ENCODE measurements at places on chromosomes 13 and 19.
A peak's percentile ranks its signal among the peaks of the same experiment; 100 is the strongest.

- DNase-seq, result no peak
These were observed 99.0 kb upstream of the MRI1 start for GRCh38 chr19:13665125-13665905.

GRCh38 chr13:38826182-38826813 lies 139.4 kb downstream of the FREM2 start:
- no peak for DNase-seq

DNA sequence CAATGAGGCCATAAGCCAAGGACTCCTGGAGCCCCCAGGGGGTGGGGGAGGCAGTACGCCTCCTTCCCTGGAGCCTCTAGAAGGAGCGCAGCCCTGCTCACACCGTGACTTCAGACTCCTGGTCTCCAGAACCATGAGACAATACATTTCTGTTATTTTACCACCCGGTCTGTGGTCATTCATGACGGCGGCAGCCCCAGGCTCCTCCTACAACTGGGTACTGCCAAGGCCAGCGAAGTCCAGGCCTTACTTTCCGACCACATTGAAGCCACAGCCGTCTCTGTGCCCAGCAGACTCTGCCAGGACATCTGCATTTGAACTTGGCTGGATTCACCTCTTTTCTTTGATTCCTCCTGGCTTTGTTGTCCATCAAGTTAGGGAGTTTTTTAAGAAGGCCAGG lies 10.5 kb downstream of the GNG7 start:
- no peak for DNase-seq

- DNase-seq, result no peak
These were observed 330.1 kb downstream of the UQCRFS1 start for GRCh38 chr19:28882818-28883217.

DNA sequence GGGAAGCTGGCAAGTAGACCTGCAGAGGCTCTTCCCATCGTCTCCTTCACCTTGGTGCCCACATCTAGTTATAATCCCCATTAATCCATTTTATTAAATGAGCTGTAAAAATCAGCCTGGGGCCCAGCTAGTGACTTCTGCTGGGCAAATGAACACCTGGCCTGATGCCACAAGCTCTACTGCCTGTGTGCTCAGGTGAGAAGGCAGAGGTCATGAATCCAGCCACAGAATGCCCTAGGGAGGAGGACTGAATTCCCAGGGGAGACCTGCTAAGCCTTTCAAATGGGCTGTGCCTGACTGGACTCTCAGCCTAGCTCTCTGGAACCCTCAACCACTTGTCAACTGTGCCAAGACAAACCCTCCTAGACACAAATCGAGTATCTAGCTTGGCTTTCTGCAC lies 74.0 kb downstream of the PDS5B start:
- no peak for DNase-seq

GRCh38 chr13:67225252-67226159 lies 4.6 kb downstream of the PCDH9 start:
- no peak for DNase-seq

DNA sequence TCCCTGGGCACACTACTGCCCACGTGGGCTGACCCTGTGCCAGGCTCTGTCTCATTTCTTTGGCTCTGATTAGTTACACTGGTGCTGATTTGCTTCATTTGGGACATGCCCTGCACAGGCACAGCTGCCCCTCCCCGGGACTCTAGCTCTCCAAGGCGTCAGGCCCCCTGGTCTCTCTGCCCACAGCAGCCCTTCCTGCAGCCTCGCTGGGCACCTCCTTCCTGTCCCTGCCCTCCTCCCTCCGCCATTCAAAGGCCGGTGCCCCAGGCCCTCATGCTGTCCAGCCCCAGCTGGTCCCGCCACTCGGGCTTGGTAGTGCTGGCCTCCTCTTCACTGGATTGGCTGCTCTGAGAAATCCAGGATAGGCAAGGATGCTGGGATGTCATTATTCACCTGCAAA lies 73.1 kb downstream of the ERICH6B start:
- DNase-seq, result no peak

- peak; percentile 84 for DNase-seq
These were observed 864 bp downstream of the FTL start for GRCh38 chr19:48965806-48966540.

GRCh38 chr13:89920461-89920860 lies 1427.0 kb upstream of the MIR17HG start:
- no peak for DNase-seq

GRCh38 chr13:89750371-89750770 lies 1597.1 kb upstream of the MIR17HG start:
- DNase-seq, result no peak

- DNase-seq, result no peak
These were observed 137.7 kb downstream of the COL4A1 start for GRCh38 chr13:110168999-110169933.

DNA sequence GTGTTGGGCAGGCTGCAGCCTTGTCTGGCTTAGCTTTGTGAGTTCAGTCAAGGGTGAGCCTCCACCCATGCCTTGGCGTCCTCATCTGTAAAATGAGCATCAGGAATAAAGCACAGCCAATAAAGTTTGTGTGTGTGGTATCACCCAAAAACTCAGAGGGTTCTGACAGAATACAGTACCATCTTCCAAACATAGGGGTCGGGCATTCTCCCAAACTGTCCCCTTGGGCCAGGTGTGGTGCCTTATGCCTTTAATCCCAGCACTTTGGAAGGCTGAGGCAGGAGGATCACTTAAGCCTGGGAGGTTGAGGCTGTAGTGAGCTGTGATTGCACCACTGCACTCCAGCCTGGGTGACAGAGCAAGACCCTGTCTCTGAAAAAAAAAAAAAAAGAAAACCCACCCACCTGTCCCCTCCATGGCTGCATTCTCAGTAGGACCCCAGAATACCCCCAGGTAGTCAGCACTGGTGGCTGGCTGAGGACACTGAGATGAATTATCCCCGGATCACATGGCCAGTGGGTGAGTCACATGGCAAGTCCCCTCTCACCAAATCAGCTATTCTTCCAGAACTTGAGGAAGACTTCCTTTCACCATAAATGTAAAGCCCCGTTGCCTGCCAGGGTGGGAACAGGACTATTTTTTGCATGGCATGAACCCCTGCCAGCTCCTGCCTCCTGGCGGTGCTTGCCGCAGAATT lies 18.6 kb downstream of the POP4 start:
- DNase-seq, result no peak

- no peak for DNase-seq
These were observed 15.4 kb downstream of the SHISA2 start for GRCh38 chr13:26036383-26036782.

DNA sequence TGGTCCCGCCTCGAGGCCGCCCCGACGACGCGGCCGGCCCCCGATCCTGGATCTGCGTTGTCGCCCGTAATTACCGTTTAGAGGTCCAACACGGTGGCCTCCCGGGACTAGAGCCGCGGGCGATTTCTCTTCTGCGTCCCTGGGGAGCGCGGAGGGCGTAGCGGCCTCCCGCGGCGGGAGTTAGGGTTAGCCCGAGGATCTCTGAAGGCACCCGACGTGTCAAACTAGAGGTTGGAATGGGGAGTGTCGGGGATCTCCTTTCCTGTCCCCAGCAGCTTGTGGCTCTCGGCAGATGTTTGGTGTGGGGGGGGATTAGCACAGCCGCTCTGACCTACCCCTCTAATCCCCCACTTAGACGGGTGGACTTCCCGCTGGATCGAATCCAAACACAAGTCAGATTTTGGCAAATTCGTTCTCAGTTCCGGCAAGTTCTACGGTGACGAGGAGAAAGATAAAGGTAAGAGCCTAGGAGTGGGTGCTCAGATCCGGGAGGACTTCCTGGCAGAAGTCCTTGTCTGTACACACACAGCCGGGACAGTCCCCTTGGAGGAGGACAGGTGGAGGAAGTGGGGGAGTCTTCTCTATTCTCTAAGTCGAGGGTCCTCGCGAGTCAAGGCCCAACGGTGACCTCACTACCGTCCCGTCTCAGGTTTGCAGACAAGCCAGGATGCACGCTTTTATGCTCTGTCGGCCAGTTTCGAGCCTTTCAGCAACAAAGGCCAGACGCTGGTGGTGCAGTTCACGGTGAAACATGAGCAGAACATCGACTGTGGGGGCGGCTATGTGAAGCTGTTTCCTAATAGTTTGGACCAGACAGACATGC lies 581 bp downstream of the CALR start:
- no peak for DNase-seq

DNA sequence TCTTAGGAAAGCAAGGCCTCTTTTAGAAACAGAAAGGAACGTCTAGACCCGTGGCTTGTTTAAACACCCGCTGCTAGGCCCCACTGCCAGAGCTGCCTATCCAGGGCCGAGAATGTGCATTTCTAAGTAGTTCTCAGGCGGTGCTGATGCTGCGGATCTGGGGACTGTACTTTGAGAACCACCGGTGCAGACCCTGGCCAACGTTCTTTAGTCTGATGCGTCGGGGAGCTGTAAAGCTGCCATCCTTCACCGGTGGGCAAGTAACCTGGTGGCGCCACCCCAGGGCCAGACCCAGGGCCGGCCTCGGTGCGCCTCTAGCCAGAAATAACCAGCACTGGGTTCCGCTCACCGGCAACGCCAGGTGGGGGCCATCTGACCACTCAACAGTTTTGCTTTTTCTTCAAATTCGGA lies 47.1 kb downstream of the TGDS start:
- peak; percentile 37 for DNase-seq

- DNase-seq, result no peak
These were observed 9.5 kb downstream of the PPP1R37 start for GRCh38 chr19:45102481-45102880.

GRCh38 chr19:23554548-23554947 lies 132.5 kb downstream of the ZNF675 start:
- no peak for DNase-seq

- DNase-seq, result no peak
These were observed 11.8 kb downstream of the STK11 start for GRCh38 chr19:1217366-1217765.

- no peak for DNase-seq
These were observed 13.3 kb downstream of the KCNC3 start for GRCh38 chr19:50315773-50316448.

- no peak for DNase-seq
These were observed 760.4 kb upstream of the PCDH20 start for GRCh38 chr13:62176051-62176450.

DNA sequence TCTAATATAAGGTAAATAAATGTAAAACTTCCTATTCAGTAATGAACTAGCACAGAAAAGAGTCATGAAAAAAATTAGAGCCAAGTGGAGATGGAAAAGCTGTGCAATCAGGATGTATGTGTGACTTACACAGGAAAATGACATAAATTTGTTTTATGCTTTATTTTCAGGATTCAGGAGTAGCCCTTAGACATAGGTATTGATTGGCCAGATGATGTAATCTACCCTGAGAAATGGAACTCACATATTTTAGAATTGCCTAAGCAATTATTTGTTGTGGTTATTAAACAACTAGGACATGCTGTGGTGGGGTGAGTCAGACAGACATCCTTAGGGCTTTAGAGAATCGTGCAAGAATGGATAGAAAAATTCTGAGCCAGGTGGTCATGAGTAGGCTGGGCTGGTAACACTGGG lies 110.6 kb downstream of the PCDH9 start:
- DNase-seq, result no peak

DNA sequence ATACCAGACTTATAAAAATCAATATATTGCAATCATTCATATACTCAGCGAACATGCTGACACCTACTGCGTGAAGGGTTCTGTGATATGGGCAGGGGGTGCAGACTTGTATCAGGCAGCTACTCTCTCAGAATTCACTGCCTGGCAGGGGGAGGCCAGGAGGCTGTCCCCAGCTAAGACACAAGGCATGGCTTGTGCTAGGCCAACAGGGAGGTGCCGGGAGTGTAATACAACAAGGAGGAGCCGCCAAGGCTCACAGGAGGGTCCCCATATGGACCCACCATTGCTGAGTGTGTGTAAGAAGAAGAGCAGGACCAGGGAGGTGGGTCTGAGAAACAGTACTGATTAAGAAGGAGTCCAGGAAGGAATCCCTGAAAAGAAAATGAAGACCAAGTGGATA lies 97.2 kb downstream of the COL4A2 start:
- no peak for DNase-seq

GRCh38 chr19:871446-872265 lies 12.2 kb downstream of the CFD start:
- no peak for DNase-seq

DNA sequence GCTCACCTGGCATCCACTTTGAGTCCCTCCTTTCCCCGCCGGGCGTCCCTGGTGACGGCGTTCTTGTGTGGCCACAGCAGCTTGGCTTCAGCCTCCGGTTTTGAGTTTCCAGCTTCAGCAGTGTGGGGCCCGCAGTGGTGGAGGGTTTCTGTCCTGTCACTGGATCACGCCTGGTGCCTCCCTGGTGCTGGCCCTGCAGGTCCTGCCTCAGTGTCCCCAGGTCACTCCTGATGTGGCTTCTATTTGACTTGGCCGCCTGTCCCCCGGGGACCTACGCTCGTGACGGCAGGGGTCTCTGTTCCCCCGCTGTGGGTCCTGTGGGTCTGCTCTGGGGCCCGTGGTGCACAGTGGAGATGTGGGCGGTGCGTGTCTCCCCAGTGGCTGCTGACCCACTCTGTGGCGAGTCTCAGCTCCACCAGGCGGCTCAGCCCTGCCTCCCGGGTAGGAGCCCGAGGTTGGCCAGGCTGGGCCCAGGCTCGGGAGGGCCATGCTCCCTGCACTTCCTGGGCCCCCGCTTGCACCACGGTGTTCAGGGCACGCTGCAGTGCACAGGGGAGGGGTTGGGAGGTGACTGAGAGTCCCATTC lies 1.9 kb downstream of the ATP4B start:
- peak; percentile 8 for DNase-seq

DNA sequence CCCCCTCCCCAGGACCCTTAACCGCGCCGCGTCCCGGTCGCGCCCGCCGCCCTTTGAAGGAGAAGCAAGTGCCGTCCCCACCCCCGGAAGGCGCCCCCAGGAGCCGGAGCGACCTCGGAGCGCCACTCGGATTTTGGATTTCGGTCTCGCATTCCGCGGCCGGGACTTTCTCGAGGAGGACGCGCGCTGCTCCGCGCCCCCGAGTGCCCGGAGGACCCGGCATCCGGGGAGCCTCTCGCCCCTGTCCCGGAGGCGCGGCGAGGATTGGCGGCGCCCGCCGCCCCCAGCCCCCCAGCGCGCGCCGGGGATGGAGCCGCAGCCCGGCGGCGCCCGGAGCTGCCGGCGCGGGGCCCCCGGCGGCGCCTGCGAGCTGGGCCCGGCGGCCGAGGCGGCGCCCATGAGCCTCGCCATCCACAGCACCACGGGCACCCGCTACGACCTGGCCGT lies 1.6 kb downstream of the MIDN start:
- no peak for DNase-seq

DNA sequence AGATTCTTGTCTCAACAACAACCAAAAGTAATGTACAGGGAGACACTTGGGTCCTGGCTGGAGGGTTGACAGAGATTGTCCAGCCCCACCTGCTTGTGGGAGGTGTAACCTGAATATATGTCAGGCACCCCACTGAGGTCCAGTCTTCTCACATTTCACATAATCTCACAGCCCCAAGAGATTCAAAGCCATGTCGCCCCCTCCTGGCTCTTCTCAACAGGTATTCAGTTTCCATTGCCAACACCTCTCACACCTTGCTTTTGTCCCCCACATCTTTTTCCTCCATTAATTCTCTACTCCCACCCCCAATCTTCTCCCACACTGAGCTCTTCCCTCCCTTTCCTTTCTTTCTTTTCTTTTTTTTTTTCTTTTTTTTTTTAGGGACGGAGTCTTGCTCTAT lies 11.2 kb downstream of the UNC13A start:
- DNase-seq, result no peak

All from tibial nerve (tissue), 4 donors.